Kidney (tissue), 22 donors: ENCODE measurements at places on chromosomes 16 and 17. TPM values are rescaled to one million over a fixed set of nuclear protein-coding genes. Genes with fewer than 3 reads are reported as not detected.

GRCh38 chr17:5069724-5070123 lies 8.5 kb upstream of the ZFP3 start:
- H3K27me3 ChIP-seq = no peaks in the 10 kb centered on the region
- H3K4me3 ChIP-seq = no peak overlapping the region
- DNase-seq = no peak

DNA sequence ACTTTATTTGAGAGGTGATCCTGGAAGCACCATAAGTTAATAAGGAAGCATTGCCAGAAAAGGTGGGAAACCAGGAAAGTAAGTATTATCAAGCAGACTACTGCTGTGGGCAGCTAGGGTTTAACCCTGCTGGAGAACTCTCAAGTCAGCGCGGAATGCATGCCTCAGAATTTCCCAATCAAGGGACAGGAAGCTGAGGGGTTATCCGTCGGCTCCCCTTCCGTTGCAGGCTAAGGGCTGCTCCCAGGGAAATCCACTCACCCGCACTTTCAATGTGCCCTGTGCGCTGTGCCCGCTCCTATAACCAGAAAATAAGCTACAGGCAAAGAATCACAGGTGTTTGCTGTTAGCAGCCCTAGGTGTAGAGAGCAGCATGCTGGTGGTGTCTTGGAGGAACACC lies 138.5 kb upstream of the CACNG3 start:
- no peaks in the 10 kb centered on the region for H3K36me3 ChIP-seq
- no peaks in the 10 kb centered on the region for H3K4me1 ChIP-seq
- no peak overlapping the region for H3K27ac ChIP-seq
- H3K27me3 ChIP-seq = no peaks in the 10 kb centered on the region

DNA sequence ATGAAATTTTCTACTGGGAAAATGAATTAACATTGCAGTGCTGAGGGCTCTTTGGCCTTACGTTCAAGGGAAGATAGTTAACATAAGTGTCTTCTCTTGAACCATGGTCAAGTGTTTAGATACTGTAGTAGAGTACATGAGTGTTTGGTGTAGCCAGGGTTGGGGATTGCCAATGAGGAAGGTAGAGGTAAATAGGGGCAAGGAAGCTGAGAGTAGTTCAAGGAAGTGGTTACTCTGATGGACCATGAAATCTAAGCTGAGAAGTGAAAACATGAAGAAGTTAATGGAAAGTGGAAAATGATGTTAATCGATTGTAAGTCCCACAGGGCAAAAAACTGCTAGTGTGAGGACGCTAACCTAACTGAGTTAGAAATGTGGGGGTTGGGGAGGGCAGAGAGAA lies 249.6 kb upstream of the AXIN2 start:
- H3K27ac ChIP-seq = no peak overlapping the region
- H3K36me3 ChIP-seq = no peaks in the 10 kb centered on the region
- no peaks in the 10 kb centered on the region for H3K27me3 ChIP-seq
- no peak for DNase-seq
- H3K4me3 ChIP-seq = no peak overlapping the region

DNA sequence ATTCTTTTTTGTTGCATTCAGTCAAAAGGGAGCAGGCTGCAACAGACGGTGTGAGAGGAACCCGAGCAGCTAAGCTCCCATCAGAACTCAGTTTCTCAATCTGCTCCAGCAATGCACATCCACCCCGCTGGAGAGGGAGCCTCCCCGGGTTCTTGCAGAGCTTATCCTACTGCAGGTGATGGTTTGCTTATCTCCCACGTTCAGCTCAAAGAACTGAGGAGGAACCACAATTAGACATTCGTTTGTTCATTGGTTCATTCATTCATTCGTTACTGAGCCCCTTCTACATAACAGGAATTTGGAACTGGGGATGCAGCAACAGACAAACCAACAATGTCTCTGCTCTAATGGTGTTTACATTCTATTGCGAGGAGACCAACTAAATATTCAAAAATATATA lies 22.2 kb upstream of the ALOX15 start:
- no peak for DNase-seq
- no peaks in the 10 kb centered on the region for H3K4me1 ChIP-seq
- H3K27me3 ChIP-seq = no peaks in the 10 kb centered on the region
- no peak overlapping the region for H3K4me3 ChIP-seq

- no peak for DNase-seq
- H3K36me3 ChIP-seq = no peaks in the 10 kb centered on the region
- H3K4me3 ChIP-seq = no peak overlapping the region
- no peaks in the 10 kb centered on the region for H3K27me3 ChIP-seq
Observed at GRCh38 chr17:73359987-73360410, 48.2 kb upstream of the CDC42EP4 start.

- no peak overlapping the region for H3K4me3 ChIP-seq
- peak overlapping the region; percentile 20 for H3K27ac ChIP-seq
- H3K36me3 ChIP-seq = no peaks in the 10 kb centered on the region
- no peaks in the 10 kb centered on the region for H3K27me3 ChIP-seq
- no peak for DNase-seq
Observed at GRCh38 chr16:78288888-78289287, 189.4 kb downstream of the WWOX start.

- H3K36me3 ChIP-seq = no peaks in the 10 kb centered on the region
- H3K27ac ChIP-seq = no peak overlapping the region
- no peaks in the 10 kb centered on the region for H3K27me3 ChIP-seq
Observed at GRCh38 chr17:79412886-79413390, 197.9 kb downstream of the RBFOX3 start.

Gene CHRNE
- 0.82 TPM for polyA plus RNA-seq

DNA sequence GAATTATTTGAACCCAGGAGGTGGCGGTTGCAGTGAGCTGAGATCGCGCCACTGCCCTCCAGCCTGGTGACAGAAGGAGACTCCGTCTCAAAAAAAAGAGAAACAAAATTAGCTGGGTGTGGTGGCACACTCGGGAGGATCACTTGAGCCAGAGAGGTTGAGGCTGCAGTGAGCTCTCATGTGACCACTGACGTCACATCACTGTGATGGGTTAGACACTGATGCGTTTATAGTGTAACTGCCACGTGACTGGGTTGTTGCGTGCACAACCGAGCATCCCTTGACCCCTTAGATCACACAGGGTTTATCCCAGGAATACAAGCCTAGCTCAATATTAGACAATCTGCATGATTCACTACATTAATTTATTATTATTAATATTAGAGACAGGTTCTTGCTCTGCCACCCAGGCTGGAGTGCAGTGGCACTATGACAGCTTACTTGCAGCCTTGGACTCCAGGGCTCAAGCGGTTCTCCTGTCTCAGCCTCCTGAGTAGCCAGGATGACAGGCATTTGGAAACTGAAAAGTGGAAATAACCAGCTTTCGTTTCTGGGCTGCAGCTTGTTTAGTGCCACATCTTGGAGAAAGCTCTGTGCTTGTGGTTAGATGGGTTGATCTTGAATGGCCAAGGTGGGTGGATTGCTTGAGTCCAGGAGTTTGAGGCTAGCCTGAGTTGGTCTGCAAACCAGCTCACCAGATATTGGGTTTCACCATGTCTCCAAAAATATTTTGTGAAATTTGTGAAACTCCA lies 26.4 kb upstream of the ABR start:
- no peaks in the 10 kb centered on the region for H3K36me3 ChIP-seq
- H3K4me1 ChIP-seq = no peaks in the 10 kb centered on the region
- no peak for DNase-seq
- H3K27ac ChIP-seq = no peak overlapping the region

Gene EVI2B
- polyA plus RNA-seq = 2.0 TPM

GRCh38 chr17:40058186-40058784 lies 4.1 kb upstream of the MED24 start:
- no peaks in the 10 kb centered on the region for H3K4me1 ChIP-seq
- H3K4me3 ChIP-seq = no peak overlapping the region
- H3K27ac ChIP-seq = peak overlapping the region; percentile 87
- no peaks in the 10 kb centered on the region for H3K36me3 ChIP-seq

DNA sequence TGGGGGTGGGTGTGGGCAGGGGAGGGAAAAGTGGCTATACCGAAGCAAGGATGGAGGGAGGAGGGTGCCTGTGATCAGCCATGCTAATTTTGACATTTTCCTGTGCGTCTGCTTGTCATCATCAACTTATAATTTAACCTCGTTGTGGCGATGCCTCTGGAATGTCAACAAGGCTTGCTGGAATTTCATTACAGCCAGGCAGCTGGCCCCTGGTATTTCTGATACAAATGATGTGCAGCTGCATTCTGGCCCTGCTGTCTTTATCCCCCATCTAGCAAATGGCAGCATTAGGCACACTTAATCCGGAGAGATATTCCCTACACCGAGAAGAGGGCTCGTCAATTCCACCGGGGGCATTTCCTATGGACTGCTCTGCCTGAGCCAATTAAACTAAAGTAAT lies 278.3 kb upstream of the CCL2 start:
- H3K27me3 ChIP-seq = no peaks in the 10 kb centered on the region
- H3K4me3 ChIP-seq = no peak overlapping the region
- H3K4me1 ChIP-seq = no peaks in the 10 kb centered on the region
- H3K27ac ChIP-seq = no peak overlapping the region
